ENCODE measurements at places on chromosomes 13 and 19.

DNA sequence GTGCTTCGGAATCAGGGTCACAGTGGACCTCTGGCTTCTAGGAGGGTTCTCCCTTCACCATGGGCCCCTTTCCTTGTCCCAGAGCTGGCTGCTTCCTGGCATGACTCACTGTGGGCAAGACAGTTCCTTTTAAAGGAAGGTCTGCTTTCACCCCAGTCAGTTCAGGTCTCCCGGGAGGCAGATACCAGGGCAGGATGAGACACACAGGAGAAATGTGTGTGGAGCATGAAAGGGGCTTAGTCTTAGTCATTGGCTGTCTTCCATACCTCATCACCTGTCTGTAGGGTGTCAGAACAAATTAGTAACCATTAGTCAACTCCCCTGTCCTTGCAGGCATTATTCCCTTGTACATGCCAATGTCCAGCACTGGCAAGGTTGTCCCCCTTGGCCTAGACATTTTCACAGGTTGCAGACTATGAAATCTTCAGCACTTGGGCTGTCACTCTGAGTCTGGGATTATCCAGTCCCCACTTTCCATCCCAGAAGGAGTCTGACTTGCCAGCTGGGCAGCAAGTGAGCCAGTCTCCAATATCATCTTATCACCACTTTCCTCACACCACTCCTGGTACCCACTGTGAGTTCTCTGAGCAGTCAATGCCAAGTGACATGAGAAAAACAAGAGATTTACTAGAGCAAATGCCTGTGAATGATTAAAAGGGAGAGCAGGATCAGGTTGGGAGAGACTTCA lies 76.8 kb upstream of the MEDAG start:
- no peak for DNase-seq

- DNase-seq: no peak
Measured at GRCh38 chr19:14407605-14408484, 11.3 kb downstream of the DDX39A start.

GRCh38 chr13:52949742-52950141 lies 78.9 kb upstream of the OLFM4 start:
- DNase-seq: no peak

GRCh38 chr19:47129579-47129978 lies 1.1 kb upstream of the SAE1 start:
- no peak for DNase-seq

GRCh38 chr19:49403404-49404187 lies 15.5 kb downstream of the KASH5 start:
- DNase-seq: no peak
